ENCODE measurements at places on chromosomes 4 and X.

DNA sequence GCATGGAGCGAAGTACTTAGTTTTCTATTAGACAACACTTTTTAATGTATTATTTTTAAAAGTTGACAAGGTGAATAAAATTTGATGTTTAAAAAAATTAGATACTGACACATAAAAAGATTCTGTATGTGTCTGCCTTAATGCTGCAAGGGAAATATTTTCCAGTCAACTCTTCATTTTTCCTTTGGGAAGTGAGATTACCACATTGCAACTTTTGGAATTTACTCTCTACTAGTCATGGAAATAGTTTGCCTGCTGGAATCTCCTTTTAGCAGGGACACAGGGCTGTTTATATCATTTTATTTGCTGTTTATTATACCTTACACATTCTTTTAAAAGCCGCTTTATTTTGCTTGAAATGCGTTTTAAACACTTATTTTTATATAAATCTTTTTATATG is 135.1 kb downstream of the MID1 start:
- no peak for DNase-seq

- DNase-seq = no peak
Measured at GRCh38 chr4:8294036-8294435, 24.5 kb downstream of the HTRA3 start.

DNA sequence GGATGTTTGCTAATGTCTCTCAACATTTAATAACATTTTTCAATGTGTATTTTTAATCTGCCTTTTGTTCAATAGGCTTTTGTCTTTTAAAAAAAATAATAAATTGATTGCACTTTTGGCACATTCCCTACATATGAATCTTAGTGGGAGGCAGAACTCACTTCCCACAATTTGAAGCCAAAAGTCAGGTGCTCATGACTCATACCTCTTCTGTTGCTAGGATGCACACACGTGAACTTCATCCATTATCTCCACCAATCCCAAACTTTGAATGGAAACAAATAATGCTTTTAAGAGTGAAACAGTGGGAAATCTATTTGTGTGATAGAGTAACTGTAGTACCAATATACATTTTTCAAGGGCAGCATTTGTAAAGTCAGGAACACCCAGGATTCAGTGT is 260.5 kb downstream of the IQCM start:
- no peak for DNase-seq

GRCh38 chr4:145319751-145320150 is 139.4 kb upstream of the OTUD4 start:
- DNase-seq = no peak

DNA sequence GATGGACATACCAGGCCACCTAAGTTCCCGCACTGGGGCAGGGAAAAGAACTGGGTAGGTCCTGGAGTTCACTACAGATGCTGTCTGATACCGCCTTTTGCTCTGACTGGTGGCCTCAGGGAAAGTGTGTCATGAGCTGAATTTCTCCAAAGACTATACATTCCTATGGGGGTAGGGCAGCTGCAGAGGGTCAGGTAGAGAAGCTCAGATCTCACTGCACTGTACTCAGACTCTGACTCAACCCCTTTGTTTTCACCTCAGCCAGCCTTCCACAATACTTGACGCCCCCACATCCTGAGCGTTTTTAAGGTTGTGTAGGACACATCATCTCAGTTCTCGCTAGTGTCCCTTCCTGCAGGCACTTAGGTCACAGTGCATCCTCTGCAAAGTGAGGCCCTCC is 7.8 kb downstream of the GATB start:
- DNase-seq = no peak

- no peak for DNase-seq
Measured at GRCh38 chr4:2785613-2786012, 7.3 kb upstream of the SH3BP2 start.

- DNase-seq = no peak
Measured at GRCh38 chrX:39296472-39296871, 495.2 kb downstream of the MID1IP1 start.

DNA sequence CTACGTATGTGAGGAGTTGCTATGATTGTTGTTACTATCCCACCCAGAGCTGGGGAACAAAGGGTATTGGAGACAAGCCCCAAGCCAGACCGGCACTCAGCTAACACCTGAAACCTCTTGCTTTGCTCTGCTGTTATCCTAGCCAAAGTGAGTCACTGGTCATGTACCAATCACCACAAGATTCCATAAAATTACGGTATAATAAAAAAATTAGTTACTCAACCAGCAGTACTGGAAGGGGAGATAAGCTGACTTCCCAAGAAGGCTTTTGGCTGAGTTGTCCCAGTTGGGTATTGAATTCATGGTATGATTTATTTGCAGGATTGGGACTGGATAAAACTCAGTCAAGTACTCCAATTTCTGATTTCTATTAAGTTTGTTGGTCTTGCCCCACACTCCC is 5.3 kb downstream of the EDA2R start:
- DNase-seq = no peak

GRCh38 chr4:177393236-177393635 is 49.0 kb downstream of the AGA start:
- DNase-seq = no peak

DNA sequence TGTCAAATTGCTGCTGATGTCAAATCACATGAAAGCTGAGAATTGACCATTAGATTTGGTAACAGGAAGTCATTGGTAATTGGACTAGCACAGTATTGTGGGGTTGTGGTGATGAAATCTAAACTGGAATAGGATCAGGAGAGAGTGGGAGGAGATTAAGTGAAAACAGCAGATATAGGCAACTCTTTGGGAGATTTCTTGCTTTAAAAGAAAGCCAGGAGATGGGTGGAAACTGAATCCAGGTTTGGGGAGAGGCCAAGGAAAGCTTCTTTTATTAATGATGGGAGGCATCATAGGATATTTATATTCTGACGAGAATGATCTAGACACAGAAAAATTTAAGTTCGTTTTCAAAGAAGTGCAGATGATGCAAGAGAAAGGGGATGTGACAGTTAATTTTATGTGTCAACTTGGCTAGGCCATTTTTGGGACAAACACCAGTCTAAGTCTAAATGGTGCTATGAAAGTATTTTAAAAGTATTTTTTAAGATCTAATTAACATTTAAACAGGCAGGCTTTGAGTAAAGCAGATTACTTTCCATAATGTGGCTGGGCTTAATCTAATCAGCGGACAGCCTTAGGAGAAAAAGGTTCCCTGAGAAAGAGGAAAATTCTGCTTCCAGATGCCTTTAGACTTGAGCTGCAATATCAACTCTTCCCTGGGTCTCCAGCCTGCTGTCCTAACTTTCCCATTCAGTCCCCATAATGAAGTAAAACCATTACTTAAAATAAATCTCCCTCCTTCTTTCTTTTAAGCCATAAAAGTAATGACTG is 24.7 kb downstream of the SEC24D start:
- no peak for DNase-seq

- no peak for DNase-seq
Measured at GRCh38 chrX:148422526-148422925, 77.9 kb upstream of the AFF2 start.

GRCh38 chr4:6549445-6549844 is 25.5 kb upstream of the MAN2B2 start:
- no peak for DNase-seq

DNA sequence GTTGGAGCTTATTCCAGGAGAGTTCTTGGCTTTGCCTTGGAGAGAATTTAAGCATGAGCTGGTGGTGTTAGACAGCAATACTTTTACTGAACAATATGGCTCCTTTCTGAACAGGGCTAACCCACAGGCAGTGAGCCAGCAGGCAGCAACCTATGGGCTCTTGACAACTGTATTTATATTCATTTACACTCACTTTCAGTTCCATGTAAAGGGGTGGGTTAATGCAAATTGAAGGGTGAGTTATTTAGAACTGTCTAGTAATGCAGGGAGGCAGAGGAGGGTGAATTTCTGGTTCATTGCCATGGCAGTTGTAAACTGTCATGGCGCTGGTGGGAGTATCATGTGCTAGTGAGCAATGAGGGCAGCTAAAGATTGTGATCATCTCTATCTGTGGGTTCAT is 15.7 kb downstream of the FOXR2 start:
- no peak for DNase-seq

DNA sequence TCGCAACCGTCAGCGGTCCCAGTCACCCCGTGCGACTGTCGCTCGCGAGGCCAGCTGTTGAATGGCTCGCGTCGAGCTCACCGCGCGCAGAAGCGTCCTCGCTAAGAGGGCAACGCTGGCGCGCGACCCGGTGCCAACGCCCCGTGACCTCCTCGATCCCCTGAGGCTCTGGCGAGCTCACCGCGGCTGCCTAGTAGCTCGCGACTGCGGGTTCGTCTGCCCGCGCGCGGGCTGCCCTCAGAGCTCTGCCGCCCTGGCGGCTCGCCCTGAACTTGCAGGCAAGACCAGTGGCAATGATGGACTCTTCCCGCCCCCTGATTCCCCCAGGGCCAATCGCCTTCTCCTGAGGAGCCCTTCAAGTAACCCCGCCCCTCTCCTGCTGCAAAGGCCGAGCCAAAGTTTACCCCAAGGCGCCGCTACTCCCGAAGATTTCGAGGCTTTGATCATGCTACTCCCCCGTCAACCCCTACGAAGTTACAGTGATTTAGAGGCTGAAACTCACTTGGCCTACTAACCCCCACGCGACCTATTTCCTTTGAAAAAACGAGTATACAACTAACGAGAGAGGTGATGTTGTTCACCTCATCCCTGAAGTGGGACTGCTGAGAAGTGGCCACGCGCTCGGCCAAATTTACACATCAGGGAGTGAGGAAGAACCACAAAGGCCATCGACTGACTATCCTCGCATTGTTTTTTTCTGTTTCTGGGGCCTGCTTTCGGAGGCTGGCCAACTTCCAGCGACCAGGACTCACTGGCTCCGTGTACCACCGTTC is 37.5 kb downstream of the PGRMC1 start:
- DNase-seq = peak; percentile 18

- DNase-seq = no peak
Measured at GRCh38 chrX:65688403-65688871, 21.0 kb downstream of the MSN start.

- DNase-seq = no peak
Measured at GRCh38 chr4:177505171-177505615, 63.0 kb upstream of the AGA start.

DNA sequence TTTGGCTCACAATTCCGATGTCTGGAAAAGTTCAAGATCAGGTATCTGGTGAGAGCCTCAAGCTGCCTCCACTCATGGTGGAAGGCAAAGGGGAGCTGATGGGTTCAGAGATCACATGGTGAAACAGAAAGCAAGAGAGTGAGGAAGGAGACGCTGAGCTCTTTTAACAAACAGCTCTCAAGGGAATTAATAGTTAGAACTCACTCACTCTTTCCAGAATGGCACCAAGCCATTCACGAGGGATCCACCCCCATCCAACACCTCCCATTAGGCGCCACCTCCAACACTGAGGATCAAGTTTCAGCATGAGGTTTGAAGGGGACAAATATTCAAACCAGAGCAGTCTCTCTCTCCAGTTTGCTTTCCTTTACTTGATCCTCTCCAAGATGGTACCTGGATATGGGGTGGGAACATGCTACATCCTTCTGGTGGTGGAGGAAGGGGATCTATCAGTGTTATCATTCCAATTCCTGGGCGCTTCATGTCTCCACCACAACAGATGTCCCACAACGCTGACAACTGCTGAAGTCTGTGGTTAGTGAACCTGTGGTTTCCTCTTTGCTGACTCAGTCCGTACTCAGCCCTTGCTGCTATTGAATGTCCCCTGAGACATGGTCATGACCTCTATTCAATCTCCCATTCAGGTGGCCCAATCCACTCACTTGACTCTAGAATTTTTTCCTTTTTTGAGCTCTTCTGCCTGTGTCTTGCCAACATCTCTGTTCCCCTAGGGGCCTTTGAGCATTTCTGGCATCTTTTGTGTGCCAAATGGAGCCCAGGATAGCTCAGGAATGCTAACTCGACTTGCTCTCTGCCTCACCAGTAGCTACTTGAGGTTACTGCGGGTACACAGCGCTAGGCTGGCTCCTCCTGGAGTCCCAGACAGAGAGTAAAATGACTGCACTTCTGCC is 395.2 kb downstream of the MID1IP1 start:
- peak; percentile 8 for DNase-seq

DNA sequence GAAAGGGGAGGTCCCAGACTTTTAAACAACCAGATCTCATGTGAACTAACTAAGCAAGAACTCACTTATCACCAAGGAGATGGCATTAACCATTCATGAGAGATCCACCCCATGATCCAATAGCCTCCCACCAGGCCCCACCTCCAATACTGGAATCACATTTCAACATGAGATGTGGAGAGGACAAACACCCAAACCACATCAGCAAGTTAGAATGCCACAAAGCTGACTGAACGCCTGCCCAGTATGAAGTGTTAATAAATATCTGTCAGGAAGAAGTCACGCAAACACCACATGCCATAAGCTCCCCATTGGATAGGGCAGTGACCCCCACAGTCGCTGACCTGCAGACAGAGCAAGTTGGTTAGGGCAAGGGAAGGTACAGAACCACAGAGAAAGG is 14.3 kb downstream of the SLC10A6 start:
- no peak for DNase-seq

- no peak for DNase-seq
Measured at GRCh38 chrX:21725496-21725895, 32.4 kb downstream of the SMPX start.

- DNase-seq = no peak
Measured at GRCh38 chr4:178198691-178199090, 756.5 kb upstream of the AGA start.

- DNase-seq = peak; percentile 32
Measured at GRCh38 chrX:44343412-44344141, at the start of gene EFHC2. Gene EFHC2, minus strand, starts transcription at chrX:44343672. Its CDS starts 84 bp downstream, at chrX:44343588.

GRCh38 chrX:108735091-108735678 is 1.2 kb downstream of the IRS4 start:
- DNase-seq = no peak

GRCh38 chr4:116942315-116942714 is 143.1 kb downstream of the TRAM1L1 start:
- no peak for DNase-seq

GRCh38 chrX:8190341-8190830 is 19.3 kb upstream of the VCX2 start:
- DNase-seq = no peak

DNA sequence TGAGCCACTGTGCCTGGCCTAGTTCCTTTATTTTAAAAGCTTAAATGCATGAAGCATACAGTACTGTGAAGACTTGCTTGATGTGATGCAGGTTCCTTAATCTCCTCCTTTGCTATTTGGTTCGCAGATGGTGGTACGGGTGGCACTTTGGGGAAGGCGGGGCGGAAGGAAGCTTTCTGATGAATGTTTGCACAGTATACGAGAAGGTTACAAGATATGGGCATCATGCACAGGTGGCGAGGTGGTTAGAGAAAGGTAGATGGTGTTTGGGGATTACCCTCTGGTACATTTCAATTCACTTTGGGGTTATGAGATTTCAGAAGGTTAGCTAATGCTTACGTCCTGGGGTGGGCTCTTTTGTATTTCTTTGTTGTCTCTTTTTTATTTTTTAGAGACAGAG is 17.2 kb downstream of the RHOH start:
- DNase-seq = peak; percentile 42

GRCh38 chr4:151324752-151325110 is 674 bp downstream of the SH3D19 start:
- DNase-seq = no peak

- no peak for DNase-seq
Measured at GRCh38 chrX:115058276-115058675, 40.9 kb upstream of the IL13RA2 start.

Measured in activated effector memory CD4-positive, alpha-beta T cell treated with Interleukin-2 at 50 U/mL for 16 hours (primary cell).